Hepatocyte (in vitro differentiated cells): ENCODE measurements at places on chromosomes 6 and 20. TPM values are rescaled to one million over a fixed set of nuclear protein-coding genes. Genes with fewer than 3 reads are reported as not detected.

- H3K4me1 ChIP-seq, result no peaks in the 10 kb centered on the region
- H3K36me3 ChIP-seq, result no peaks in the 10 kb centered on the region
- H3K27me3 ChIP-seq, result no peaks in the 10 kb centered on the region
Observed at GRCh38 chr20:40641202-40641601, 47.8 kb downstream of the MAFB start.

GRCh38 chr20:61119794-61120410, 132.2 kb upstream of the CDH4 start:
- no peak for DNase-seq
- no peak overlapping the region for H3K4me3 ChIP-seq
- H3K4me1 ChIP-seq, result no peaks in the 10 kb centered on the region
- peaks cover 5% of the 10 kb centered on the region for H3K27me3 ChIP-seq
- H3K27ac ChIP-seq, result no peak overlapping the region

GRCh38 chr6:139019722-139020121, 8.8 kb upstream of the ABRACL start:
- no peaks in the 10 kb centered on the region for H3K36me3 ChIP-seq
- no peak for DNase-seq
- no peak overlapping the region for H3K27ac ChIP-seq
- no peaks in the 10 kb centered on the region for H3K27me3 ChIP-seq

DNA sequence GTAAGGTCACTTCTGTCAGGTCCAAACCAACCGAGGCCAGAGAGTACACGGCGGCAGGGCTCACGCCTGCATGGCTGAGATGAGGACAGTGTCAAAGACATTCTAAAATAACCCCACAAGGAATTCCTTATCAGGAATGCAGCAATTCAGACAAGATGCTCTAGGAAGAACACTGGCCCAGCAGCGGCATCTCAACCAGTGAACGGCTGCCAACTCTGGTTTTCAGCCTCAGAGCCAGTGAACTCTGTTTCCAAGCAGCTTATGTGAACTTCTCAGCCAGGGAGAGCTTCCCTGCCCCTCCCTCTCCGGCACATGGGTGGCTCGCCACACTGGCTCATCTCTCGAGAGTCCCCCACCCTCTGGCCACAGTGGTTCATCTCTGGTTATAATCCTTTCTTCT, 36.9 kb downstream of the KCNQ2 start:
- no peaks in the 10 kb centered on the region for H3K27me3 ChIP-seq
- H3K4me1 ChIP-seq, result no peaks in the 10 kb centered on the region

DNA sequence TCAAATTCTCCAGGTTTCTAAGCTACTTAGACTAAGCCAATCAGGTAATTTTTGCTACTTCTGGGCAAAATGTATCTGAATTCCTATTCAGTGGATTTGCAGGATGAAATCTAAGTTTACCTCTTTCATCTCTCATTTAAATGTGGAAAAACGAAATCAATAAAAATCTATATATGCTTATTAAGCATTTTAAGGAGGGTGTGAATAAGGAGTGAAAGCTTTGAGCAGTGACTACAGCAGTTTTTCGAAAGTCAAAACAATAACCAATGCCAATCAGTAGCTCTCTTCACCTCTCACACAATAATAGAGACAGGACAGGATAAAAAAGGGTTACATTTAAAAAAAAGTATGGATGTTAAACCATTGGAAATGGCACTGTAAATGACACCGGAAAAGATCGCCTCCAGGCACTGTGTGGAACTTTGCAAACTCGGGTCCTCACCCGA, 476 bp upstream of the BCKDHB start:
- peaks cover 8% of the 10 kb centered on the region for H3K4me1 ChIP-seq
- peak overlapping the region; percentile 43 for H3K27ac ChIP-seq
- no peaks in the 10 kb centered on the region for H3K36me3 ChIP-seq
- no peak for DNase-seq
- H3K4me3 ChIP-seq, result peak overlapping the region; percentile 21
- no peaks in the 10 kb centered on the region for H3K27me3 ChIP-seq

GRCh38 chr20:4776079-4776630, 54.4 kb downstream of the PRND start:
- no peak for DNase-seq
- no peaks in the 10 kb centered on the region for H3K27me3 ChIP-seq
- H3K27ac ChIP-seq, result no peak overlapping the region

DNA sequence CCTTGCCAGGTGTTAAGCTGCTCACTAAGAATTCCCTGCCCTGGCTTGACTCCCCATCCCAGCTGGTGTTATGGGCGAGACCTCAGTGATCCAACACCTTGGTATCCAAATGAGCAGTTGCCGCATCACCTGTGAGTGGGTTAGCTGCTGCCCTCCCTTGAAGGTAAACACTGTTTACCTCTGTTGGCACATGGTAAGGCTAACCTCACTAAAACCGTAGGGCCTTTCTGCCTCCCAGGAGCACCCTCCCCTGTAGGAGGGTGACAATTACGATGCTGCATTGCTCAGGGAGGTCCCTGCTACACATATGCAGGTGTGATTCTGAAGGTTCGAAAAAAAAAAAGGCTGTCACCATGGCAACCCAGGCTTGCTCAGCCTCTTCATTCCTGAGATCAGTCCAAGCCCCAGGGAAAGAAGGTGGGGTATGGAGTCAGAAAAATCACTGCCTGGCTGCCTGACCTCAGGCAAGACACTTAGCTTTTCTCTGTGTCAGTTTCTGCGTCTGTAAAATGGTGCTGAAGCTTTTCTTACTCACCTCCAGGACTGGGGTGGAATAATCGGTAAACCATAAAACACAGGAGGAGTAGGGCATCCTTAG, 19.5 kb downstream of the PNPLA1 start:
- peak; percentile 51 for DNase-seq
- no peaks in the 10 kb centered on the region for H3K36me3 ChIP-seq
- H3K4me3 ChIP-seq, result no peak overlapping the region

GRCh38 chr20:8394308-8394945, 262.4 kb downstream of the PLCB1 start:
- H3K4me1 ChIP-seq, result no peaks in the 10 kb centered on the region
- no peaks in the 10 kb centered on the region for H3K36me3 ChIP-seq

- no peaks in the 10 kb centered on the region for H3K27me3 ChIP-seq
- DNase-seq, result no peak
- peak overlapping the region; percentile 40 for H3K27ac ChIP-seq
- peaks cover 19% of the 10 kb centered on the region for H3K4me1 ChIP-seq
- no peak overlapping the region for H3K4me3 ChIP-seq
Observed at GRCh38 chr6:31969712-31970603, 2.0 kb downstream of the DXO start.

GRCh38 chr6:155171109-155171746, 92.6 kb upstream of the CLDN20 start:
- H3K27ac ChIP-seq, result peak overlapping the region; percentile 6
- no peaks in the 10 kb centered on the region for H3K36me3 ChIP-seq
- peak; percentile 25 for DNase-seq
- H3K4me3 ChIP-seq, result no peak overlapping the region
- no peaks in the 10 kb centered on the region for H3K27me3 ChIP-seq
- H3K4me1 ChIP-seq, result no peaks in the 10 kb centered on the region

DNA sequence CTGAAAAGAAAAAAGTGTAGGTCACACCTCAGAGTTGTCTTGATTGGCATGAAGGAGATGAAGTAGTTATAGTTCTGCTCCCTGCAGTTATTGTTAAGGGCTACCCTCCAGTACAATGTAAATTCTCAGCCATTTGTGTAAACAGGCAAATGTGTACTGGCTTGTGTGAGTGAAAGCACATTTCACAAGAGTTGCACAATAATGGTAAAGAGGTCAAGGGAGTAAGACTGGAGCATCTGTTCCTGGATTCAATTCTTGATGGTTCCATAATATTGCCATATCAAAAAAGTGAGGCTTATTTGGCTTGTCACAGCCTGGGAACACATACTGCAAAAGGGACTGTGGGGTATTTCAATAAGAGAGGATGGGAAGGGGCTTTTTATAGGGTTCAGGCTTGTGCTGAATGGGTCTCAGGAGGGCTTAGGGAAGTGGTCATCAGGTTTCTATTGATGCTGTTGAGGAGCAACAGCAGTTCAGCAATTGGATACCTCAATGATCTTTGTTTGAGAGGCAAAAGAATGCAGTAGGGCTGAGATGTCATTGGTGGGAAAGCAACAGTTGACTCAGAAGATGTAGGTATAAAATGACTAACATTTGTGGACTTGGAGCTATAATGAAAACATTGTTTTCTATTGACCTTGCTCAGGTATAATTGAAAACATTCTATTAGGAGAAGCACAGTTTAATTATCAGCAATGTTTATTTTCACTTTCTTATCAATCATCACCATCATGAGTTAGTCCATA, 402.6 kb downstream of the BCKDHB start:
- no peaks in the 10 kb centered on the region for H3K27me3 ChIP-seq
- no peaks in the 10 kb centered on the region for H3K36me3 ChIP-seq
- no peaks in the 10 kb centered on the region for H3K4me1 ChIP-seq
- DNase-seq, result no peak

DNA sequence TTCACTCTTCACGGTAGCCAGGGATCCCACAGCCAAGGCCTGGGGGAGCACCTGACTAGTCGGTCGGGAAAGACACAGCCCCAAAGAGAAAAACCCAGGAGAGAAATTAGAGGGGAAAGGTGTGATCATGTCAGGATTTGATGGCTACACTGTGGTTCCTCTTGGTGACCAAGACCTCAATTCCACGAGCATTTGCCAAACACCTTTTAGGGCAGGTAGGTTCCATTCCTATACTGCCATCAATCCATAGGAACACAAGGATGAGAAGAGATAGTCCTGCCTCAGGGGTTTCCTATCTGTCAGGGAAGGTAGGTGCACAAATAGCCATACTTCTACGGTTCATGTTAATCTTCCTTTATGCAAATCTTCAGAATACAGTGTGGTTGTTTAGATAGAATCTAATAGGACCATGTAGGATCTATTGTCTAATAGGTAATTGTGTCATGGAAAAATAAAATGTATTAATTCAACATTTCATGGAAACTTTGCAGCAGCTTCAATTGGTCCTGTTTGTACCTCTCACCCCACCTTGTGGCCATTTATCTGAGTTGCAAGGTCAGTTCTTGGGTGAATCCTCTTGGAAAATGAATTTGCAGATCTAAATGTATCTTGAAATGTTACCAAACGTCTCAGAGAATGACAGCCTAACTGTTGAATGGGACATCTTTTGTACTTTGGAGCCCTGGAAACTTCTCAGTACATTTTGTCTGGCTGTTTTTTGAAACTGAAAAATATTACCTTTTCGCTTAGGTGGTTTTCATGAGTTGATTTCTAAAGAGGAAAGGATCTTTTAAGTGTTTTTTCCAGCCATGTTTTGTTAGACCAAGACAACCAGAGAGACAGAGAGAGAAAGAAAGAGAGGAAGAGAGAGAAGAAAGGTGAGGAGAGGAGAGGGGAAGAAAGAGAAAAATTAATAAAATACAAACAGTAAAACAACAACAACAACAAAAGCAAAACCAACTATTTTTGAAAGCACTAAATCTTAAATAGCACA, 33.7 kb upstream of the IYD start:
- DNase-seq, result peak; percentile 78
- H3K27ac ChIP-seq, result no peak overlapping the region
- no peaks in the 10 kb centered on the region for H3K36me3 ChIP-seq

- no peak overlapping the region for H3K27ac ChIP-seq
- DNase-seq, result no peak
- H3K36me3 ChIP-seq, result no peaks in the 10 kb centered on the region
Observed at GRCh38 chr6:10875026-10875425, 6.8 kb downstream of the GCM2 start.

DNA sequence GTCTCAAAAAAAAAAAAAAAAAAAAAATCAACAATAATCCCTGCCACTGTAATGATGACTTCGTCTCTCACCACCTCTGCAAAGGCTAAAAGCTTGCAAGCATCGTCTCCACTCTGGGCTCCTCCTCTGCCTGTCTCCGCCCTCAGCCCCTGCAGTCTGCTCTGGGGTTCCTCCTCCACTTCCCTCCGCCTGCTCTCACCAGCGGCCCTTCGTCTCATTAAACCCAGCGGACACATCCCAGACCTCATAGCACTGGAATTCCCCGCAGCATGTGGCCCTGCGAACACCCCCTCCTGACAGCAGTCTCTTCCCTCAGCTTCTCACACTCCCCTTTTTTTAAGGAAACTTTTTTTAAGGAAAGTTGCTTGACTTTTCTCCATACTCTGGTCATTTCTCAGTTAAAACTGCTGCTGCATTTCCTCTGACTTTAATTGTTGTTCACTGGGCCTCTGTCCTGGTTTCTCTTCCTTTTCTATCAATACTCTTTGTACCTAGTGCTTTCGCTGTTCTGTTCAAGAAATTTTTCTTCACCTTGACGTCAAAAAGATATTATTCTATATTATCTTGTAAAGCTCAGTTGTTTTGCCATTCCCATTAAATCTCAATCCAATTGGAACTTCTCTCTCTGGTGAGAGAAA, 70.9 kb upstream of the PLEKHG1 start:
- H3K27ac ChIP-seq, result peak overlapping the region; percentile 13
- H3K4me1 ChIP-seq, result peaks cover 5% of the 10 kb centered on the region
- no peaks in the 10 kb centered on the region for H3K27me3 ChIP-seq
- H3K4me3 ChIP-seq, result no peak overlapping the region
- no peaks in the 10 kb centered on the region for H3K36me3 ChIP-seq
- DNase-seq, result peak; percentile 71

GRCh38 chr6:159823953-159824352, 23.9 kb downstream of the PNLDC1 start:
- DNase-seq, result no peak
- H3K27ac ChIP-seq, result no peak overlapping the region
- no peaks in the 10 kb centered on the region for H3K27me3 ChIP-seq
- no peaks in the 10 kb centered on the region for H3K36me3 ChIP-seq
- H3K4me1 ChIP-seq, result no peaks in the 10 kb centered on the region

- H3K27me3 ChIP-seq, result no peaks in the 10 kb centered on the region
- peak overlapping the region; percentile 61 for H3K4me3 ChIP-seq
- DNase-seq, result peak; percentile 96
- H3K4me1 ChIP-seq, result peaks cover 5% of the 10 kb centered on the region
- H3K36me3 ChIP-seq, result no peaks in the 10 kb centered on the region
Observed at GRCh38 chr20:327186-328026, 2.1 kb downstream of the SOX12 start.

- H3K4me1 ChIP-seq, result peaks cover 5% of the 10 kb centered on the region
- H3K36me3 ChIP-seq, result no peaks in the 10 kb centered on the region
- DNase-seq, result no peak
- peaks cover 100% of the 10 kb centered on the region for H3K27me3 ChIP-seq
Observed at GRCh38 chr6:137494988-137495702, 951 bp upstream of the OLIG3 start.

SMOC2 gene
- 48.1 and 51.0 TPM in 2 replicates for total RNA-seq

PHACTR2 gene
- 107 and 111 TPM in 2 replicates for total RNA-seq

ADGRB3 gene
- total RNA-seq, result 2.0 and 2.2 TPM in 2 replicates

OR12D1 gene
- total RNA-seq, result not detected in 2 replicates

PDYN gene
- total RNA-seq, result not detected in 2 replicates

TPD52L1 gene
- 182 and 197 TPM in 2 replicates for total RNA-seq

WASF1 gene
- total RNA-seq, result 14.1 and 15.8 TPM in 2 replicates

CNR1 gene
- total RNA-seq, result 4.4 and 5.2 TPM in 2 replicates

WFDC2 gene
- total RNA-seq, result 12.6 and 16.7 TPM in 2 replicates

HS3ST5 gene
- 1.1 and 1.4 TPM in 2 replicates for total RNA-seq

PTCHD4 gene
- total RNA-seq, result 2.3 and 2.9 TPM in 2 replicates
